ENCODE measurements at places on chromosomes 4 and X.

GRCh38 chr4:56821381-56822243 is at the start of gene SPINK2:
SPINK2 (minus strand) TSS chr4:56821701; CDS start chr4:56821662, 39 bp downstream.
- DNase-seq: peak; percentile 65

- DNase-seq: no peak
Measured at GRCh38 chrX:103056902-103057301, 7.1 kb downstream of the BEX1 start.

- no peak for DNase-seq
Measured at GRCh38 chrX:68018248-68019203, 414.8 kb downstream of the OPHN1 start.

- no peak for DNase-seq
Measured at GRCh38 chr4:60579335-60579734, 620.8 kb upstream of the ADGRL3 start.

DNA sequence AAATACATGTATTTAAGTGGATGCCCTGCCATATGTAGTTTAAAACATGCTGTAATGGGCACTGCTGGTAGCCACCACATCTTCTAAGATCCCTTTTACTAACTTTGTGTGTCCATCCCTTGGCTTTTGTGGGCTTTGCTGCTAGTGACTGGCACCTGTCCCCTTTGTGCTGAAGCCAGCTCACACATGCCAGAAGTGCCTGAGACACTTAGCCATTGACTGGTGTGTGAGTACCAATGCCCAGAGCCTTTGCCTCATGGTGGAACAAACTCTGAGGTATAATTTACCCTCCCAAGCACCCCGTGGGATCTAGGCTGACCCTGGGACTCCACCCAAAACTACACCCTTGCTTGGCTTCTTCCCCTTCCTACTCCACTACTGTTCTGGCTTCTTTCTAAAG is 33.0 kb downstream of the ARHGAP6 start:
- no peak for DNase-seq

DNA sequence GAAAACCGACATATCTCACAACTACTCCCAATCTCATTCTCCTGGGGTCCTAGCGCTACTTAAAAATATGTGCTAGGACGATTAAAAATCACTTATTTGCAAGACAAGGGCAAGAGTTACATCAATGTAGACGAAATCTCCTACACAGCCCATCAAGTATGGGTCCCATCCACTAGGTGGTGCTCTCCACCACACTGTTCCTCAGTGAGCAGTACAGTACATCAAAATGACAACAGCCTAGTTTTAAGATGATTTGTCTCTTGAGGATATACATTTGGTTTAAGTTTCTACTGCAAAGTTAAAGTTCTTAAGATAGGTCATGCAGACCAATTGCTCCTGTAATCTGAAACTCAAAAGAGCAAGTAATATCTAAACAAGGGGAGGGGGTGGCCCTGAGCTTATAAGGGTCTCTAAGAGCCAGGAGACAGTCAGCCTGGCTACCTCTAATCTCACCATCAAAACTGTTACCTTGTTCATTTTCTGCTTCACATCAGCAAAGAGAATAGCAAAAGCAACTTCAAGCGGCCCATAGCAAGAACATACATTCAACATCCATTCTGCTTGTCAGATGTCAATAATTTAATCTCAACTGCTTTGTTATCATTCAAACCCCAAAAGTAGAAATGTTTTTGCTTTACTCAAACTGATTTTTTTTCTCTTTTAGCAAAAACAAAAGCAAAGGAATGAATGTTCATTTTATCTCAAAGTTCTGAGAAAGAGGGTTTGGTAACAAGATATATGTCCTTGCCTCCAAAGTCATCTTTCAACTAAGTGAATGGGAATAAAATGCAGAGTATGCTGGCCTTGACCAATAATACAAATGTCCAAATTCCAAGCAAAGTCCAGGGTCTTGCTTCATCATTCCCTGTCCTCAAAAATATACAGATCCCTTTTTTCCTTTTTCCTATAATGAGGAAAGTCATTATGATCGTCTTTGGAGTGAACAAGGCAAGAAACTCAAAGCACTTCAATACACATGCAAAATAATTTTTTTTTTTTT is 53.1 kb downstream of the STX18 start:
- peak; percentile 61 for DNase-seq

DNA sequence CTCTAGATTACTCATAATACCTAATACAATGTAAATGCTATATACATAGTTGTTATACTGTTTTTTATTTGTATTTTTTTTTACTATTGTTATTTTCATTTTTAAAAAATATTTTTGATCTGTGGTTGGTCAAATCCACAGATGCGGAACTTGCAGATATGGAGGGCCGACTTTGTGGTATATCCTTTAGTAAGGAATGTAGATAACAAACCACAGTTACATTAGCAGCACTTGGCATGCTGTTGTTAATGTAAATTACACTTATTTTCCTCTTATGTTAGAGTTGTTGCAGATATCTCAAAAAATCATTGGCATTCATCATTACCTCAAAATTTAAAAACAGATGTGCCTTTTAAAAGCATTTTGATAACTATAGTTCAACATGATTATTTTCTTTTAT is 151.0 kb downstream of the TMEM164 start:
- DNase-seq: no peak
